ENCODE measurements at places on chromosomes 4 and X.
A peak's percentile ranks its signal among the peaks of the same experiment; 100 is the strongest.

DNA sequence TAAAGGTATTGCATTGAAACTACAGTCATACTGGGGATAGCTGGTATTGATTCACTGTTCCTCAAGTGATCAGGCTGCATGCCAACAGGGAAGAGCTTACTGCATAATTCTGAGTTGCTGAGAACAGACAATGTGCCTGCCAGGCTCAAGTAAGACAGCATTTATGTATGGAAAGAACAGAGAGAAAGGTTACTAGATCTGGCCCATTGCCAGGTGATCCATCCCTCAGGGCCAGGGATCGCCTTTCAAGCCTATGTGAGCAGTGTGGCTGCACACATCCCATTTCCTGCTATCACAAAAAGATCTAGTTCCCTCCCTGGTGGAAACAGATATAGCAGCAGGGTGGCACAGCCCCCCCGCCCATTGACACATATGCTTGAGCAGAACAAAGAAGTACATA is 254.0 kb downstream of the TMA16 start:
- peak; percentile 17 for DNase-seq

DNA sequence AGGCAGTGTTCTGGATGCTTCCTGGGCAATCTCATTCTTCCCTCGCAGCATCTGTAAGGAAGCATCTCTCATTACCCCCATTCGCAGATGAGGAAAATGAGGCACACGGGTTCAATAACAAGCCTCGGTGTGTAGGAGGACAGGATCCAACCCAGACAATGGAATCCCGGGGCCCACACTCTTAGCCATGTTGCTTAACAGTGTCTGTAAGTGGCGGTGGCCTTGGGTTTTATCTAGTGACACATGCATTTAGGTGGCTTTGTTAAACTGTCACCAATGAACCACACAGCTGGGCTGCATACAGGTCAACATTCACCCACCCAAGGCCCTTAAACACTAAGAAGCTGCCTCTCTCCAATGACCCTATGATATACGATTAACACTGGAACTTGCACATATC is 22.6 kb downstream of the RELL1 start:
- no peak for DNase-seq

DNA sequence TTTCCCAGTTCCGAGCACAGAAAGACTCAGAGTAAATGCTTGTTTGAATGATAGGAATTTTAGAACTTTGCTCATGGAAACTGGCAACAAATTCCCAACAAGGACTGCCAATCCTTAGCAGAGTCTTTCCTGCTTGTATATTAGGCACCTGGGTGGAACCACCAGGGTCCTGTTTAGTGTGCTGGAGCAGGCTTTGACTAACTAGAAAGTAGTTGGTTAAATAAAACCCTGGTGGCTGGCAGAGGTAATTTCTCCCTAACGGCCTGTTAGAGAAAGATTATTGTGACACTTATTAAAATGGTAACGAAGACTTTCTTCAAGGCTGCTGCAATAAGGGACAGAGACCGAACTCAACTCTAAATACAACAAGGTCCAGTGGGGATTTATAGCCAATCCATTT is 103.6 kb upstream of the TEX13D start:
- DNase-seq: no peak

DNA sequence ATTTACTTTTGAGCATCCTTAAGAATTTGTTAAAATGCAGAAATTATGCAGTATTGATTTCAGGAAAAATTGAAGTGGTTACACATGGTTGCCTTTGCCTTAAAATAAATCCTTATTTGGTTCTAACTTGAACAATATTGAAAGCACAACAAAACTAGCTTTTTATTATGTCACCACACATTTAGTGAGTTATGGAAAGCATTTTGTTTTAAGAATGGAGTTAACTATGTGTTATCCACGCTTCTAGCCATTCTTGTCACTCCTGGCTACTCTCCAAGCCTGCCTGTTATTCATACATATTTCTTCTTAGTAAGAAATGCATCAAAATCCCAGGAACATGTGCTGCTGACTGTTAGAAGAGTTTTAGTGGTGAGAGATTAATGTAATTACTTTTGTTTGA is 73.9 kb downstream of the FAT4 start:
- DNase-seq: no peak

- no peak for DNase-seq
Observed at GRCh38 chr4:182918044-182918607, 940 bp upstream of the DCTD start.

DNA sequence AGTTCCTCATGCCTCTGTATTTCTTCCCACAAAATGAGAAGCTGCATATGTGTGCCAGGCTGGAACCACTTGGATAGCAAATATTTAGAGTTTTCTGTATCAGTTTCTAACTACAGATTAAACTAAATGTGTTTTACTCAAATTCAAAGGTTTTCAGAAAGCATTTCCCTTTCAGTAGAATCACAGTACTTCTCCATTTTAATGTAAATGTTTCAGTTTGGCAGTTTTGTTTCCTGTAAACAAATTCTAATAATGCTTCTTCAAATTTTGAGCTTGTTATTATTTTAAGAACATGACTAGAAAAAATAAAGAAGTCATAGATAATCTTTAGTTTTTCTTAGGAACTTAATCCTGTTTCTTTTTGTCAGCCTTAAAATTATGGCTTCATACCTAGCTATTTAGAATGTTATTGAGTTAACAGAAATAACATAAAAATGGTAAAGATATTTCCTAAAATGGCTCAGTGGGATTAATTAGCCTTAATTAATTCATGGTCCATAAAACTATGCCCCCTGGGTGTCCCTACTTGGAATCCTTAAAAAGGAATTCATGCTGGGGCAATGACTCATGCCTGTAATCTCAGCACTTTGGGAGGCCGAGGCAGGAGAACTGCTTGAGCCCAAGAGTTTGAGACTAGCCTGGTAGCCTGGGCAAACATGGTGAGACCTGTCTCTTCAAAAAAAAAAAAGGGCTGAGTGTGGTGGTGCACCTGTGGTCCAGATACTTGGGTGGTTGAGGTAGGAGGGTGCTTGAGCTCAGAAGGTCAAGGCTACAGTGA is 83.8 kb upstream of the GPR34 start:
- no peak for DNase-seq

- DNase-seq: peak; percentile 22
Observed at GRCh38 chrX:118497180-118497818, 1.7 kb downstream of the DOCK11 start.

- DNase-seq: no peak
Observed at GRCh38 chr4:4580494-4580893, 38.6 kb upstream of the STX18 start.

GRCh38 chrX:147738265-147738664 is 173.5 kb upstream of the FMR1 start:
- peak; percentile 59 for DNase-seq

DNA sequence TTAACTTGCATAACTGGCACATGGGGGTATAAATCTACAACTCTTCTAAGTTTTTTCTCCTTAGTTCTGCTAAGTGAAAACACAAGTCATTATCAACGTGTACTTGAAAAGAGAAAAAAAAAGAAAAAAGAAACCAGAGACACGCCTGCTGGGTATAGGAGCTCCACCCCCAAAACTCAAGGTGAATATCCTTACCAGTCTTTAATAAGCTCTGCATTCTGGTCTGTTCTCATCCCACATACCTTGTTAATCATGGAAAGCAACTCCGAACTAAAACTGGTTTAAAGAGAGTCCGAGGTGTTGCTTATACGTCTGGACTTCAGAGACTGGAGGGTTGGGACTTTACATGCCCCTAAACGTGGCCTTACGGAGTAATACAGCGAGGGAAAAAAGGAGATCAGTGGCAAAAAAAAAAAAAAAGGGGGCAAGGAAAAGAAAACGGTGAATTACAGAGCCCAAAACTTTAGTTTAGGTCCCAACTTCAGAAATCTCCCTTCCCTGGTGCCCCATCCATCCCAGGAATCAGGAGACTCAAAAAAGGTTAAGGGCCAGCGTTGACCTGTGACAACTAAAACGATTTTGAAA is 1.0 kb downstream of the PGRMC2 start:
- DNase-seq: peak; percentile 50

DNA sequence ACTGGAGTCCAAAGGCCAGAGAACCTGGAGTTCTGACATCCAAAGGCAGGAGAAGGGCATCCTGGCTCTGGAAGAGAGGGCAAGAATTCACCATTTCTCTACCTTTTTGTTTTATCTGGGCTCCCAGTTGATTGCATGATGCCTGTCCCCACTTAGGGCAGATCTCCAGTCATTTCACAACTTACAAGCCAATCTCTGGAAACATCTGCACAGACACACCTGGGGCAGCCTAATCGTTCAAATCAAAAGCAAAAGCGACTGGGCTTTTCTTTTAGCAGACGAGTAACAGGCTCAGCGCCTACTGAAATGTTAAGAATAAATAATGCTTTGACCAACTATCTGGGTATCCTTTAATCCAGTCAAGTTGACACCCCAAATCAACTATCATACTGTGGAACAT is 136.0 kb upstream of the NPY2R start:
- DNase-seq: no peak

DNA sequence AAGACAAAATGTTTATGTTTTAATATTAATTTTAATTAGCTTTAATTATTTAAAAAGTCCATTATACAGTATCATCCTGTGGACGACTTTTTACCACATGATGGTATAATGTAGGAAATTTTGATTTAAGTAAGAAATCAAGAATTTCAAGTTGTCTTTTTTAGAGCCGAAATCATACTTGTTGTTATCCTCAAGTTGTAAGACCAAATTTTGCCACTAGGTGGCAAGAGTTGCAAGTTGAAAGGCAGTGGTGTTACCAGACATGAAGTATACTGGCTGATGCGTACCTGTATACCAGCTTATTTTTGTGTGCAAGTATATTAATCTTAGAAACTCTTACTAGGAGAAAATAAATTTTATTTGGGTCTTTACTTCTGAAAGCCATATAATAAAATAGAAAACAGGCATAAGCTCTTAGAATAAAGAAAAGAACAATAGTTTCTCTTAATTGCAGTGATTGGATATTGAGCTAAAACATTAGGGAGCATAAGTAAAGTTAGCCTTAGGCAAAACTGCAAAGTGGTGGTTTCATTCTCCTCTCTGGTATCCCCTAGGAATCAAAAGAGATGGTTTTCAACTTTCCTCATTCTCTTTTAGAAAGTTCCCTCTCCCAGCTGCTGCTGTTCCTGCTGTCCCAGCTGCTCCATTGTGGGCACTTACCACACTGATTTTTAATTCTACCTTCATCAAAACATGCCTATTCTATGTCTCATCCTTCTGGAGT is 118.0 kb upstream of the WDFY3 start:
- DNase-seq: peak; percentile 47

GRCh38 chr4:40227284-40227683 is 30.5 kb downstream of the RHOH start:
- DNase-seq: peak; percentile 20

DNA sequence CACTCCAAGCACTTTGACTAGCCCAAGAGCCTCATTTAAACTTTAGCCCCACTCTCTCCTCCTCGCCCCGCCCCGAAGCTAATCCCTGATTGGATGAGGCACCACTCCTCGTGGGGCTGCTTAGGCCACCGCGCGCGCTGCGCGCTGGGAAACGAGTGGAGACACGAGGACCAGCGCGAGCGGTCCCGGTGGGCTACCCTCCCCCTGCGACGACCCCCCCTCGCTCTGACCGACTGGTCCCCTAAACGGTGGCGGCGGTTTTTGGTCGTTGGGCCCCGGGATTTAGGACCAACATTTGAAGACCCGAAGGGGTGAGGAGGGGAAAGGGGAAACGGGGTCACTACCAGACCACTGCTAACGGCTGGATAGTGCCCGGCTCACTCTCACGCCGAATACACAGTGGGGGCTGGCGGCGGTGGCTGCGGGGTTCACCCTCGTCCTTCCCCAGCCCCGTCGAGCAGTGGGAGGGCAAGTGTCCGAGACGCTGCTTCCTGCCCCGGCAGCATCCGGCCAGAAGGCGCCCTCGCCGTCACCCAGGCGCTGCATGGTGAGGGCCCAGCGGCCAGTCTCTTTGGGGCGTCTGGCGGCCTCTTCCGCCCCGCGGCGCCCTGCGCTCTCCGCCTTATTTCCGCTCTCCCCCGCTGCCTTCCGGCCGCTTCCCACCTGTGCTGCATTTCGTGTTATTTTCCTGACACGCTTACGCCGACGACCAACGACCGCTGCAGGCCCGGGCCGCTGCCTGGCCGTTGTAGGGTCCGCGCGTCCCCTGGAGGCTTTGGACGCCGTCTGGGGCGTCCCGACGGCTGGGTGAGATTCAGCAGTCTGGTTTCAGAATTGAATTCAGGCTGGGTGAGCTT is at the start of gene RBM46:
Gene RBM46, plus strand, starts transcription at position 147 of the 857 bp plus-strand sequence. CDS start 15,481 bp downstream, outside the sequence.
- DNase-seq: no peak

GRCh38 chr4:137738375-137738990 is 206.2 kb upstream of the PCDH18 start:
- no peak for DNase-seq

- DNase-seq: no peak
Observed at GRCh38 chr4:156941940-156942548, 29.6 kb downstream of the PDGFC start.

GRCh38 chrX:96835660-96836289 is 47.9 kb upstream of the RPA4 start:
- DNase-seq: no peak

- no peak for DNase-seq
Observed at GRCh38 chr4:15738877-15739276, 36.0 kb downstream of the BST1 start.

DNA sequence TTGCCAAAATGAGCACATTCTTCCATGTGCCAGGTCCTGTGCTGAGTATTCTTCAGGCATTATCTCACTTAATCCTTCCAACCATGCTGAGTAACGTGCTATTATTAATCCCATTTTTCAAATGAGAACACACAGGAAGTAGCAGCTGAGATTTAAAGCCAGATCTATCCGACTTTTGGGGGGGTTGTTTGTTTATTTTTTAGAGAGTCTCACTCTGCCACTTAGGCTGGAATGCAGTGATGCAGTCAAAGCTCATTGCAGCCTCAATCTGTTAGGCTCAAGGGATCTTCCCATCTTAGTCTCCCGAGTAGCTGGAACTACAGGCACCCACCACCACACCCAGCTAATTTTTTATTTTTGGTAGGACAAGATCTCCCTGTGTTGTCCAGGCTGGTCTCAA is 55.5 kb upstream of the TRIM2 start:
- no peak for DNase-seq

- no peak for DNase-seq
Observed at GRCh38 chr4:139050446-139050845, 34.9 kb downstream of the NOCT start.

DNA sequence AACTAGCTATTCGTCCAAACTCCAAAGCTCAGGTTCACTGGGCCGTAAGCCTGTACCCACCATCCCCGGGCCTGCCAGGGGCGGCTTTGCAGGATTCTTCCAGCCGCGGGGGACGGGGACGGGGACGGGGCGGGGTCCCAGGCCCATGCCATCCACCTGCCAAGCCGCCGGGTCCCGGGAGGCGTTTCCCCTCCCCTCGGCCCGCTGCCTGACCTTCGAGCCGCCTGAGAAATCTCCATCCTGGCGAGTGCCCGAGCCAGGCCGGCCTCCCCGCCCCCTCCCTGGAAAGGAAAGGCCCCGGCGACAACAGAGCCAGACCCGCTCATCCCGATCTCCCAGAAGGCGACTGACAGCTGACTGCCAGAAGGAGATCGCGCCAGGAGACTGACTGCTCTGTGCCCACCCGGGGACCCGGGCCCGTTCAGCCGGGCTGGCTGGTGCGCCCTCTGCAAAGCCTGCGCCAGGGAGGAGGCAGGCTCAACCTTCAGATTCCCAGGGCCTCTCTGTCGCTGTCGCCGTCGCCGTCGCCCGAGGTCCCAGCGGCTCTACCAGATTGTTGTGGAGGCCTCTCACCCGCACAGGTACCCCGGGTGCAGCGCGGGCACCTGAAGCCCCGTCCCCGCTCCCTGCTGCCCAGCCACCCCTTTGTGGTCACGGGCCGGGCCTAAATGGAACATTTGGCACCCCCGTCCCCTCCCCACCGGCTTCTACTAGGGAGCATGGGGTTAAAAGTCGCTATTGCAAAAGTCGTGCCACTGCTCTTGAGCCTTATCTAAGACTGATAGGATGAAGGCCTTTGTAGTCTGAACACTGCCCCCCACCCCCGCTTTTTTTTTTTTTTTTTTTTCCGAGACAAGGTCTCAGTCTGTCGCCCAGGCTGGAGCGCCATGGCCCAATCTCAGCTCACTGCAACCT is at the start of gene RGN:
Gene RGN, plus strand, starts transcription at position 315 of the 915 bp plus-strand sequence. CDS start 2,702 bp downstream, outside the sequence.
- DNase-seq: no peak

All from Kasumi-1 (cell line).